GM03348 (cell line): ENCODE measurements at places on chromosomes 2 and 18.

DNA sequence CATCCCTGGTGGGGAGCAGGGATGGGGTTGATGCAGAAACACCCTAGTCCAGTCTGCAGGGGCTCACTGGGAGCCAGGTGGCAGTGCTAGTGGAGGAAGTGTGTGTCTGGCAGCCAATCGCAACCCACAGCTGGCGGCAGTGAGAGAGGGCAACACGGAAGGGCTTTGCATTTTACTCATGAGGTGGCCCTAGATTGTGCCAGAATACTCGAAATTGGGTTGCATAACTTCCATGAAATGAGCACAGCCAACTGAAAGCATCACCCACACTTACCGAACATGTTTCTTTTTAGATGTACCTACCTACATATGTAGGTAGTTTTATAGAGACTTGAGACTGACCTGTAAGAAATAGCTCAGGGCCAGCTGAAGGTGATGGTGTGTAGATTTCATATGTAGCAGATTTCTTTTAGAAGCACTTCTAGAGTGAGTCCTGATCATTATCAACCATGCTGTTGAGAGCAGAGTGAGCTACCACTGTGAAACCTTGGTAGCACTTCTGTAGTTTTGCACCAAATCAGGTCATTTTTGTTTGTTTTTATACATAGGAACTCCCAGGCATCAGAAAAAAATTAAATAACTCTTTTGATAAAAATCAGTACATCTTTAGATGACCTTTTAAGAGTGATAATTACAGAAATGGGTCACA lies 13.0 kb downstream of the IL18R1 start:
- DNase-seq = no peak

DNA sequence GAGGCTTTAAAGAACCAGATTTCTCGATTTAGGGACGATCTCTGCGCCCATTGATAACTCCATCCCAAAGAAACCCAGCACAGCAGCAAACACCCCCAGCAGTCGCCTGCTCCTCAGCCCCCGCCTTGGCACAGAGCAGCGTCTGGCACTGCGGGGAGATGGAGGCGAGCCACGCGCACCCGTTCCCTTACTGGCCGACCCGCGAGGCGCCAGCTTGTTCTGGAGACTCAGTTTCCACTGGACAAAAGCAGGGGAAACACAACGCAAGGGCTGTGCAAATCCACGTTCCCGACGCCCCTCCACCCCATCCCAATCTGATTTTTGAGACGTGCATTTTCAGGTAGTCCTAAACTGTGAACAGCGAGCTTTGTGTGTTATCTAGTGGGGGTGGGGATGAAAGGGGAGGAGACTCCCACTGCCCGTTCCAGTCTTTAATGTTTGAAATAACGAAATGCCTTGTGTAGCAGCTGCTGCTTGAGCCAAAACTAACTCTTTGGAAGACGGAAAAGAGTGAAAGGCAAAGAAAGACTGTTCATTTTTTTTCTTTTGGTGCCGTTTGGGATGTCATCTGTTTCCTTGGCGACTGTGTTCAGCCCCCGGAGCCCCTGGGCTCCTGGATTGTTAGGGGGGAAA lies 143.2 kb downstream of the MEIS1 start:
- peak; percentile 23 for DNase-seq

- DNase-seq = no peak
Observed at GRCh38 chr18:11950824-11951223, 30.5 kb upstream of the IMPA2 start.

DNA sequence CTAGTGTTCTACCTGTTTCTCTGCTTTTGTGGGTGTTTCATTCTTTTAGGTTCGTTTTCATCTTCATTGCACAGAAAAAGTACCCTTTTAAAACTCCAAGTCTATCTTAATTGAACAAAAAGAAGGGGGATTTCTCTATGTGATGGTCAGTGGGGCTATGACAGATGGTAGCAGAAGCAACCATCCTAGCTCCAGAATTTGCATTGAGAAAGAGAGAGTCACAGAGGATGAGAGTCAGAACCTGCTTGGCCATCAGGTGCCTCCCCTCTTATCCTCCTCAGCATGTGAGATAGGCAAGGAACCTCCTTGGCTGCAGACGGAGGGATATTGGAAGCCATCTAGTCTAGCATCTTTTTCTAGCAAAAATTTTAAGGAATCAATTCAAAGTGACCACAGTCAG lies 398.0 kb upstream of the DCC start:
- DNase-seq = no peak

DNA sequence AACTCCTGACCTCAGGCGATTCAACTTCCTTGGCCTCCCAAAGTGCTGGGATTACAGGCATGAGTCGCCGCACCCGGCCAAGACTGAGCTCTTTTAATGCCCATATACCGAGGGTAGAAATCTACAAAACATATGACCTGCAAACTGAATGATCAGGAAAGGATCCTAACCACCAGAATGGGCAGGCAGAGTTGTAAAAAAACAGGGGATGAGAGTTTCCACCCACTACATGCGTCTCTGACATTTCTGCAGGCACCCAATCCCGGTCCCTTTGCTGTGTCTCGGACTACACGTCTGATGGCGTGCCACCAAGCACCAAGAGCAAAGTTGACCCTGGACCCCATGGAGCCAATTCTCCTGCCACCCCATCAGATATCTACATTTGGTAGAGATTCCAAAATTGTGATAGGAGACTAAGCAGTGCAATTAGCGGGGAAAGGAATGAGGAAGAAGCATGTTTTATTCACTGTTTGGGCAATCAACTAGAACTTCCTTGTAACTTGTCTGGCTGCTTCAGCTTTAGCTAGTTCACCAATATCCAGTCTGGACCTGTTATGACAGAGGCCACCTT lies 74.1 kb downstream of the ATP8B1 start:
- DNase-seq = no peak

DNA sequence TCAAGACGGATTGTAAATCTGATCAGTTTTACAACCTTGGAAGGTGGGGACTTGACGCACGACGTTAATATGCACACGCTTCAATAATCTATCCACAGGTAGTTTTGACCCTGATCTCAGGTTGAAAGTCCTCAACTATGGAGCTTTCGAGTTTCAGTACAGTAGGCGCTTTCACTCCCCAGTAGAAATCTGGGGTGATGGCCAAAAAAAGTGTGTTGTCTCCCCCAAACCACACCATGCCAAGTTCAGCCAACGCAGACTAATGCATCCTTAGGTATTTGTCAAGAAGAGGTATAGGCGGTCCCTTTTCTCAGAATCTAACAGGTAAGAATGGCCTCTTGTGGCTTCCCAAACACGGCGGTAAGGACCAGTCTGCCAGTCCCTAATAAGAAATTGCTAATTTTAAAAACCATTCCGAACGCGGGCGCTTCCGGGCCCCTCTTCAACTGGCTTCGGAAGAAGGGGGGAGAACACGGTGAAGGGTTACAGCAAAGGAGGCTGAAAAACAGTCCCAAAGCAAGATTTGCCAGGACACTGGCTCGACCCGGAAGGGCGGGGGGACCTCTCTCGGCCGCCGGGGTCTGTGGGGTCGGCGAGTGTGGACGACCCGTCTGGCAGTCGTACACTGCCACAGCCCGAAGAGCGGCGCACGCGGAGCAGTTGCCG lies 659 bp downstream of the FAM210A start:
- no peak for DNase-seq

- DNase-seq = no peak
Observed at GRCh38 chr2:231169488-231169887, 28.9 kb upstream of the ARMC9 start.

DNA sequence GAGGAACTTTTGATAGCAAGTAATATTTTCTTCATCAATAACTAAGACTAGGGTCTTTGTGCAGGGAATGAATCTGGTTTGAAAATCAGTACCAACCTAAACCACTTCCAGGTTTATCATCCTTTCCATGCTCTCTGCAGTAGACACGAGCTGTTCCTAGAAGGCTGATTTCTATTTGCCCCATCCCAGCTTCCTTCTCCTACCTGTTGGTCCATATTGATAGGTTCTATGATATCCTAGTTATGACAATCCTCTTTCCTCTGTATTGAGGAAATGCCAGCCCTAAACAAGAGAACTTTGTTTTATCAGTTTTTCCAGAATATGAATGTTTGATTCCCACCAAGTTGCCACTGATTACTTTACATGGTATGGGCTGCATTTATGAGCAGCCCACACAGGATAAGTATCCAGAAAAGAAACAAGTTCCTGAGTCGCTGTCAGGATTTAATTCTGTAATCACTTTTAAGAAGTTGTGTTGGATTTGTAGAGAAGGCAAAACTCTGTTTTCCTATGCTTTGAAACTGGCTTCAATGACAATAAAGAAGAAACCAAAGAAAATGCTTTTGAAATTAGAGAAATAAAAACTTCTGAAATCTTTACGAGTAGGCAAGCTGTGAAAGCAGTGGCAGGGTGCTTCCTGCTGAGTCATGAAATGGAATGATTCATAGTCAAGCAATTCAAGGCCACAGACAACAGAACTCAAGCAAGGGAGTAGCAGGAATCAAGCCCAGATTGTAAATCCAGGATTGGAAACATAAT lies 37.3 kb upstream of the TANK start:
- DNase-seq = peak; percentile 85

DNA sequence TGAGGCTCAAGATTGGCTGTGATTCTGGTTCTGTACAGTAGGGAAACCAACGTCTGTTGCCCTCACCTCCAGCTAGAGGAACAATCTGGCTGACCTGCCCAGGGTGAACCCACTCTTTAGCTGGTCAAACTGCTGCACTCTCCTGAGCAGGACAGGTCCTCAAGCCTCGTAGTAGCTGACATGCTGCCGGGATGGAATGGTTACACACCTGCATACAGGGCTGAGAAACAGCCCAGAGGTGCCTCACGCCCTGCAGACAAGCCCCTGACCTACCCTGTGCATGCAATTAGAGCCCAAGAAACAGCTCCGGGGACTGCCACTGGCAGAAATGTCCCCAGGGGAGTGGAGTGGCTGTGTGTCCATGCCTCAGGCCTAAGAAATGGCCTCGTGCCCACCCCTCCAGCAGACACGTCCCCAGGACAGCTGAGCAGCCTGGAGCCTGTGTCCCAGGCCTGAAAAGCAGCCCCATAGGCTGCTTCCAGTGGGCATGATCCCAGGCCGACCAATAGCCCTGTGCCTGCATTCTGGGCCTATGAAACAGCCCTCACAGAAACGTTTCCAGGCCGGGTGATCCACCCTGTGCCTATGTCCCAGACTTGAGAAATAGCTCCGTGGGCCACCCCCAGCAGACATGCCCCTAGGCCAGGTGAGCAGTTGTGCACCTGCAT lies 25.4 kb downstream of the BOLL start:
- DNase-seq = no peak

GRCh38 chr2:33107690-33108482 lies 161.1 kb downstream of the LTBP1 start:
- DNase-seq = no peak

- peak; percentile 54 for DNase-seq
Observed at GRCh38 chr18:9380621-9381395, 46.2 kb downstream of the TWSG1 start.

DNA sequence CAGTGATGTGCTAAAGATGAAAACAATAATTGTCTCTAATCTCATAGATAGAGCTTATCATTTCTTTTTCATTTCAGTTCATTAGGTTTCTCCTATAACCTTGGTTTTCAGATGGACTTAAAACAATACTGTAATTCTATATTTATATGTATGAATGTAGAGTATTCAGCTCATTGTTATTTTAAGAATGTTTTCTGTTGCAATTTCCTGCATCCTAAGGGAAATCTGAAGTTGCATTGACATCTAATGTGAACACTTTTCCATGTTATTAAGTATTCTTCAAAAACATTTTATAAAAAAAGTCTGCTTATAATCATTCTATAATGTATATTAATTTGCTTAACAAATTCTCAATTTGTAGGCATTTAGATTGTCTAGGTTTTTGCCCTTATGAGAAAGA lies 288.9 kb downstream of the XIRP2 start:
- DNase-seq = peak; percentile 28
